ENCODE measurements at places on chromosomes 13 and 19.

DNA sequence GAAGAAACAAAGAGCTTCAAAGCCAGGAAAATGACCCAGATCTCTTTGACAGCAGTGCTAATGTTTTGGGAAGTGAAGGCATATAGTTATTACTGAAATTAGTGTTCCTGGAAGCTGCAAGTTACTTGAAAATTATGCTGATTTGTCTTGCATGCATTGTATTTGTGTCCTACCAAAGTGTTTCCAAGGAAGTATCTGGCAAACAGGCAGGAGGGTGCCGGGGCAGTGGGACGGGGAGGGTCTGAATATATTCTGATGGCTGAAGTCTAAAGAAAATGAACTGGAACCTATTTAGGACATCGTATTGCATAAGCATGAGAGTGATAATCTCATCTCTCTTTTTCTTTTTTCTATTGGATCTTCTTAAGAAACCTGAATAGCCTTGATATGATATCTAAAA is 9.0 kb downstream of the RNASEH2B start:
- no peak for DNase-seq

DNA sequence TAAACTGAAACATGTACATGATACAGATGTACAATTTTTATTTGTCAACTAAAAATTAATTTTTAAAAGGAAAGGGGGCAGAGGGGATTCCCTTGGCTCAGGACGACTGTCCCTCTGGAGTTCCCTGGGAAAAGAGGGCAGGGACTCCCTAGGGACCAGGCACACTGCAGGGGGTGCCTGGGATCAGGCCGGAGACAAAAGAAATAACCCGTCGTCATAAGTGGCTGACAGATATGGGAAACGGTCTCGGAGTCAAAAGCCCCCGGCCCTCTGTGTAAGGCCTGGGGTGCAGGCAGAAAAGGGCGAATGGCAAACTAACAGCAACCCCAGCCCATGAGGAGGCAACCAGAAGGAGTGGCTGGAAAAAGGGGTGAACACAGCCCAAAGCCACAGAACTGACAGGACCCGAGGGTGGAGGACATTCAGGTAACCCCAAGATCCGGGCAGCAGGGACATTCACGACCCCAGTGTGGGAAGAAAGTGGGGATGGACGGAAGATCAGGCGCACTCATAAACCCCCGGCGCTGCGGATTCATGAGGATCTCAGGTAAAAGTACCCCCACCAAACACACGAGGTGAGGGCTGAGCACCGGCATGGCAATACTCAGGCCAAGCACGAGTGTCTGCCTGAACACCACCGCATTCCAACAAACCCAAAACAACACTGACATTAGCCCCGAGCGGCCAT is 6.7 kb downstream of the MLLT1 start:
- no peak for DNase-seq

GRCh38 chr19:38290631-38291147 is 13.4 kb upstream of the C19orf33 start:
- DNase-seq, result no peak

- DNase-seq, result no peak
Observed at GRCh38 chr19:15612342-15612741, 2.7 kb upstream of the CYP4F8 start.

GRCh38 chr13:111327730-111328573 is 7.5 kb downstream of the TEX29 start:
- DNase-seq, result no peak

DNA sequence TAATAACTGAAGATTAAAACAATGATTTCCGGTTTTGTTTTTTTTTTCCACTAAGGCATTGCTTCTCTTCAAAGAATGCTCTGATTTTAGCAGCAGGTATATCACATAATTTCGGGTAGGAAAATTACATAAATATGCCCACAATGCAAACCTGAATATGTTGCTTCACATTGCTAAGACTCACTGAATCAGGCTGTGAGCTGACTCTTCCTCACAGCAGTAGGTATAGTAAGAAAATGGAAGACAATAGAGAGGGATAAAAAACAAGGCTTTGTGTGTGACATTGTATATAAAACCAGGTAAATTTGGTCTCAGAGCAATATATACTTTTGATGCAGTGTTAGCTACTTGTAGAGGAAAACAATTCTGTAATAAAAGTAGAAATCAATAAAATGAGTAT is 1355.0 kb downstream of the OLFM4 start:
- DNase-seq, result no peak

GRCh38 chr13:114212158-114212495 is 22.6 kb upstream of the CDC16 start:
- no peak for DNase-seq

- DNase-seq, result no peak
Observed at GRCh38 chr13:113337556-113337955, 26.4 kb downstream of the GRTP1 start.

DNA sequence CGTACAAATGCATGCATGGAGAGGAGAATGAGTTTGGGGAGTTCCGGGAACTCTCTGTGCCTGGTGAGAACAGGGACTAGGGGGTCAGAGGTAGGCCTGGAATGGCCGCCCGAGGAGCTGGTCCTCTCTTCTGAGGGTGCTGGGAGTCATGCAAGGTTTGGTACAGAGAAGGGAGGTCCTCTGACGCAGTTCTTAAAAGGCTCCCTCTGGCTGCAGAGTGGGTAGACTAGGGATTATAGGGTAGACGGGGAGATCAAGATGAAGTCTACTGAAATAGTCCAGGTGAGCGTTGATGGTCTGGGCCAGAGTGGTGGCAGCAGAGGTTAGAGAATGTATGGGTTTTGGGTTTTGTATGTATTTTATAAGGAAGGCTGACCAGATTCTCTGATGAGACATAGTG is 796 bp downstream of the ZNF304 start:
- no peak for DNase-seq

DNA sequence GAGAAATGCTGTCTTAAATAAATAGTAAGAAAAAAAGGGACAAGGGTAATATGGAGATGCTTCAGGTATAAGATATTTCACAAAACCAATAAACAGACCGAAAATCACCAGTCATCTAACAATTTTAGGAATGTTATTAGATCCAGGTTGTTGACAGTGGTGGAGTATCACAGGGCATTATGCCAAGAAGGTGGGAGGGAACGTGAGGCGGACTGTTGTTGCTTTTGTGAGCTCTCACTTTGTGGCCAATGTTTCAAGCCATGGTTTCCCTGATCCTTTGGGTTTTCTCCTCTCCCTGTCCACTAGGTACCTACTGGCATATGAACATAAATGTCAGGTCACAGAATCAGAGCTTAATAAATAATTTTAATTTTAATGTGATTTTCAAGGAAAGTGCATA is 790.3 kb upstream of the SLITRK1 start:
- no peak for DNase-seq

DNA sequence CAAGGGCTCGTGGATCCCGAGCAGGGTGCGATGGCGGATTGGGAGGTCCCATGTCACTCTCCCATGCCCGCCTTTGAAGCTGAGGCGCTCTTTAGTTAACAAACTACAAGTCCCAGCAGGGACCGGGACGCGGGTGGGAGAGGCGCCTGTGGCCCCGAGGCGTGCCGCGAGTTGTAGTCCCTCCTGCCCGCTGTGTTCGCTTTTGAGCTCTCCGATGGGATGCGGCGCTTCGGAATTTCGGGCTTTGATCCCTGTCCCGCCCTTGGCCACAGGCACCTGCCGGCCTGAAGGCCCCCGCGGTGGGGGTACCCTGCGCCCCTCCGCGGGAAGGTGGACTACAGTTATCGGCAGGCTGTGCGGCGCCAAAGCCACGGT is 11.0 kb downstream of the CYTH2 start:
- DNase-seq, result no peak

DNA sequence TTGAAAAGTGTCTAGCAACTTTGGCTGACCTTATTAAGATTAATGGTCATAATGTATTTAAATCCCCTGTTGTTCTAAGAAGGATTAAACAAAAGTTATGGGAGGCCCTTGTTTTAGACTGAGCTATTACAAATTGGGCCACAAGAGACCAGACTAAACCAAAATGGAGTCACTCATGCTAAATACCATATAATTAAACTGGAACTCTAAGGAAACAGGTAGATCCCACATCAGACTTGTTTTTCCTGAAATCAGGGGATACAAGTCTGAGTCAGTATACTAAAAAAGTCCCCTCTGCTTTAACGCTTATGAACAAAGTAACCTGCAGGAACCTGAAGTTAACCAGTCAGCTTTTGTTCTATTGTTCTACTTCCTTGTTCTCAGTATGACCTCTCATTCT is 305.9 kb upstream of the SGCG start:
- no peak for DNase-seq

DNA sequence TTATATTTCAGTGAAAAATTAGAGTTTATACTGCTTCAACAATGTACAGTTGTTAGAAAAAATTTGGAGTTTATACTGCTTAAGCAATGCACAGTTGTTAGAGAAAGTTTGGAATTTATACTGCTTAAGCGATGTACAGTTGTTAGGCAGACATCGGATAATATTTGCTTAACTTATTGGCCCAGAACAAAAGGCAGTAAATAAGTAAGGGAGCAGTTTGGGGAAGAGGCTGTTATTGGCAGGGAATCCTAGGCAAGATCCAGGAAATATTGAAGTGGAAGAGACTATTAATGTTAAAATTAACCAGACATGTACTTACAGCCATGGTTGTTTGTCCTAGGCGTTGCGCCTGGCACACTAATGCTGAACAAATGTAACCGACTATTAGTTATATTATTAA is 166.9 kb downstream of the GPC5 start:
- no peak for DNase-seq

DNA sequence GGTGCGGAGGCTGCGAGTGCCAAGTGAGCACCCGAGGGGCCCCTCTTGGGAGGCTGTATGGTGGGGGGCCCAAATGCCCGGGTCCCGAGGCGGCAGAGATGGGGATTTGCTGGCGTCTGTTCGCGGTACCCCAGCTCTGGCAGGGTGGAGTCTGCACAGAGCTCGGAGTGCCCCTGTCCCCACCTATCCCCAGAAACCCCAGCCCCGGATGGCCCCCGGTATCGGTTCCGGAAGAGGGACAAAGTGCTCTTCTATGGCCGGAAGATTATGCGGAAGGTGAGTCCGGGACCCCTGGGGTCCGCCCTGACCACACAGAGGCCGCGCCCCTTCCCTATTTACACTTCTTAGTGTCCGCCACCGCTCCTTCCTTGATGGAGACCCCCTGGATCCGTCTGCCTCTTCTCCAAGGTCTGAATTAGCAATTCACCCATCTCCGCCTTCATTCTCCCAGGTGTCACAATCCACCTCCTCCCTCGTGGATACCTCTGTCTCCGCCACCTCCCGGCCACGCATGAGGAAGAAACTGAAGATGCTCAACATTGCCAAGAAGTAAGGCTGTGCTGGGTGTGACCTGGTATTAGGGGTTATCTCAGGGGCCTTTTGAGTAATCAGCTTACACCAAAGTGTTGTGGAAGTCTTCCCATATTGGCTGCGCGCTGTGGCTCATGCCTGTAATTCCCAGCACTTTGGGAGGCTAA is 630 bp downstream of the PNPLA6 start:
- DNase-seq, result no peak

GRCh38 chr19:49546825-49547565 is 19.2 kb downstream of the RCN3 start:
- no peak for DNase-seq

- DNase-seq, result no peak
Observed at GRCh38 chr13:27636589-27637288, 15.0 kb downstream of the POLR1D start.

- DNase-seq, result no peak
Observed at GRCh38 chr19:7851623-7852500, 21.8 kb downstream of the EVI5L start.

- DNase-seq, result no peak
Observed at GRCh38 chr13:50299546-50300249, 284.5 kb downstream of the KCNRG start.

GRCh38 chr13:75226092-75226491 is 255.9 kb downstream of the TBC1D4 start:
- DNase-seq, result no peak

GRCh38 chr13:75569576-75569975 is 20.0 kb downstream of the UCHL3 start:
- no peak for DNase-seq

DNA sequence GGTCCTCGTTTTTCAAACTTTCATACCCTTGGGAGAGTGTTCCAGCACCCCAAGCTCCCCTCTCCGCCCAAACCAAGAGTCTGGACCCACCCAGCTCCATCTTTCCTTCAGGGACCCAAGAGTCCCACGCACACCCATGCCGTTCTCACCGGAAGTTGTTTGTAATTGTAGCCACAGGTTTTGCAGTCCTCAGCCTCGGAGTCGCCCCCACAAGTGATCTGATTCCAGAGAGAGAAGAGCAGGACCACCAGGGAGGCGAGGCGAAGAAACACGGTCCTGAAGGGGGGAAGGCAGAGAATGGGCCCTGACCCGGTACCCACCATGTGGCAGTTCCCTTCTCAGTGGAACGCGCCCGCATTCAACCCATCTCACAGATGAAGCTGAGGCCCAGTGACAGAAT is 3.4 kb upstream of the LENG1 start:
- DNase-seq, result no peak

GRCh38 chr13:103803349-103803748 is 737.1 kb upstream of the SLC10A2 start:
- no peak for DNase-seq

DNA sequence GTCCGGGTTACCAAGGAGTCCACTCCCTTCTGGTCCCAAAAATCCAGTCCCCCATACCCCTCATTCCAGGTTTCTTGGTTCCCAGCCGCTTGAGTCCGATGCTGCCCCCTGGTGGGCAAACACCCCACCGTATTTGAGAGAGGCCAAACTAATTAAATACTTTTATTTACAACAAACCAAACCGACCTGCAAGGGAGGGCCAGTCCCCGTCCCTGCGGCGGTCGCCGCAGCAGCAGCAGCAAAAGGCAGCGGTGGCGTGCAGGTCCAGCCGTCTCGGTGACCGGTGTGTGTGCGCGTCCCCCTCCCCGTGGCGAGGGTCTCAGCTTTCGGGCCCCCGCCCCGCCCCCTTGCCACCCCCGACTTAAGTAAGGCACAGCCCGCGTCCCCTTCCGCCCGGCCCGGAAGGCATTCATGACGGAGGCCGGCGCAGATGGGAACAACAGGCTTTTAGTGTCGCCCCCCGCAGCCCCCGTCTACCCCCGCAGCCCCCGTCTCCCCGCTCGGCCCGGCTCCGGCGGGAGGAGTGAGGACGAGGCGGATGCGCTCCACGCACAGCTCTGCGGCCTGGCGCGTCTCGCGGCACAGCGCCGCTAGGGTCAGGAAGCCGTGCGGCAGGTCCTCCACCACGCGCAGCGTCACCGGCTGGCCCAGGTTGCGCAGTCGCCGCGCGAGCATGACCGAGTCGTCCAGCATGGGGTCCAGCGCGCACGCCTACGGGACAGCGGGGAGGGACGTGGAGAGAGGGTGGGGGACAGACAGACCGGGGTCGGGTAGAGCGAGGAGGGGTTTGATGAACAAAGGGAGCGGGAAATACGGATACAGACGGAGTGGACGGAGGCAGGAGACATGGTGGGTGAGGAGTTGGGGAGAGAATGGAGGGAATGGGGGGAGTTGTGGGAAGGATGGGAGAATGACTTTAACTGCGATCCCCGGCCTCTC is 11.5 kb upstream of the CNFN start:
- DNase-seq, result peak; percentile 79

GRCh38 chr19:54484451-54484850 is 11.4 kb upstream of the CDC42EP5 start:
- DNase-seq, result no peak

- no peak for DNase-seq
Observed at GRCh38 chr19:32824916-32825608, 44.5 kb downstream of the SLC7A9 start.
